CD4-positive, alpha-beta T cell (primary cell): ENCODE measurements at places on chromosomes 7 and 10. TPM values are rescaled to one million over a fixed set of nuclear protein-coding genes. Genes with fewer than 3 reads are reported as not detected.

GRCh38 chr7:130987092-130987491, 253.1 kb upstream of the KLF14 start:
- peaks cover 28% of the 10 kb centered on the region for H3K36me3 ChIP-seq
- H3K4me3 ChIP-seq: no peak overlapping the region

DNA sequence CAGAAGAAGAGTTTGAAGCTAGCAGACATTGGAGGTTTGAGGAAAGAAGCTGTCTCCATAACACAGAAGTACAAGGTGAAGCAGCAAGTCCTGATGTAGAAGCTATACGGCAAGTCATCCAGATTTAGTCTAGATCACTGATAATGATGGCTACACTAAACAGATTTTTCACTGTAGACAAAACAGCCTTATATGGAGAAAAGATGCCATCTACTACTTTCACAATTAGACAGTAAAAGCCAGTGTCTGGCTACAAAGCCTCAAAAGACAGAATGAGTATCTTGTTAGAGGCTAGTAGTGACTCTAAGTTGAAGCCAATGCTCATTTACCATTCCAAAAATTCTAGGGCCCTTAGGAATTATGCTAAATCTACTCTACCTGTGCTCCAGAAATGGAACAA, 85.1 kb downstream of the SNX13 start:
- H3K27ac ChIP-seq: no peak overlapping the region
- DNase-seq: no peak
- no peaks in the 10 kb centered on the region for H3K4me1 ChIP-seq
- H3K4me3 ChIP-seq: no peak overlapping the region
- peaks cover 13% of the 10 kb centered on the region for H3K36me3 ChIP-seq

DNA sequence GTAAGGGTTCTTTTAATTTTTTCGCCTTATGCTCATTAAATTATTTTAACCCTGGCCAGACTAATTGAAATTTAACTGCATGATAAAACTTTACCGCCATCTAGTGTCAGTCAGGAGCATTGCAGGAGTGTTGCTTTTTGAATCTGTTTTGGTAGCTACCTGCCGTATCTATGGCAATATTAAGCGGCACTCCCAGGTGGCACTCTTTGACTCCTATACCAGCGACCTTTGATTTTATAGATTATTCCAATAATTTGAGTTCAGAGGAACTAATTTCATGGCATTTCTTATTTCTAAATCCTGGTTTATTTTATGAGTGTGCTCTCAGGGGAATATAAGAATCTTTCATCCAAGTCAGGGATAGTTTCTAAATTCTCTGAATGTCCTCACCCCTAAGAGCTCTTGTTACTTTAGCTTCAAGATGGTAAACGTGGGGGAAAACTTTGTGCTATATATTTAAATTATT, 198.9 kb downstream of the REEP3 start:
- no peak overlapping the region for H3K4me3 ChIP-seq
- H3K27me3 ChIP-seq: peaks cover 10% of the 10 kb centered on the region
- H3K27ac ChIP-seq: no peak overlapping the region
- no peaks in the 10 kb centered on the region for H3K36me3 ChIP-seq
- peak; percentile 67 for DNase-seq

GRCh38 chr7:83301416-83301815, 138.7 kb upstream of the PCLO start:
- no peaks in the 10 kb centered on the region for H3K4me1 ChIP-seq
- H3K27ac ChIP-seq: no peak overlapping the region
- H3K27me3 ChIP-seq: no peaks in the 10 kb centered on the region
- DNase-seq: no peak
- no peaks in the 10 kb centered on the region for H3K36me3 ChIP-seq
- H3K4me3 ChIP-seq: no peak overlapping the region

DNA sequence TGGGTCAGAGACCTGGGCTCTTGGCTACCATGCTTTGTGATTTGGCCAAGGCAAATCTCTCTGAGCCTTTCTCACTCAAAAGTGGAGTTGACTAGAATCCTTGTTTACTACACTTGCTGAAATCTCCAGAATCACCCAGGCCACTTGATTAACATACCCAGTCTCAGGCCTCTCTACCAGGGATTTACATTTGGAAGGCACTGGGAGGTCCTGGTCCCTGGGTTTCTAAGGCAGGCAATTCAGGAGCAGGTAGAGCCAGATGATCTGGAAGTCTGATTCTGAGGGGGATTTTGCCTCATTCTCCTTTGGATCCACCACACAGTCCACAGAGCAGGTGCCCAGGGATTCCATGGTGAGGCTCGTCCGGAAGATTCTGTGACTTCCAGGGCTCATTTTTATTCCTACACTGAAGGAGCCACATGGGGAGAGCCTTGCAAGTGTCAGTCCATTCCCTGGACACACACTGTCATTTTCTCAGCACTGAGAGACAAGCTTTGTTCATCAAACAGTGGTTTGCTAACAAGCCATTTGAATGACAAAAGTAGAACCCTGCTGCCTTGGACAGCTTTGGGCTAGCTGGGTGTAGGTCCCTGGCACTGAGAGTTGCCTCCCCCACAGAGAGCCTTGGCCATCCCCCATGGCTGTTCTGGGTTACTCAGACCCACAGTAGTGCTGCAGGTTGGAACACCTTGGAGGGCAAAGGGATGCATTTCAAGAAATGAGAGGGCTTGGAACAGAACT, 74.2 kb downstream of the NOC3L start:
- H3K36me3 ChIP-seq: no peaks in the 10 kb centered on the region
- DNase-seq: no peak
- H3K4me3 ChIP-seq: no peak overlapping the region
- no peaks in the 10 kb centered on the region for H3K4me1 ChIP-seq
- peaks cover 6% of the 10 kb centered on the region for H3K27me3 ChIP-seq
- no peak overlapping the region for H3K27ac ChIP-seq

- H3K27ac ChIP-seq: no peak overlapping the region
- peaks cover 2% of the 10 kb centered on the region for H3K27me3 ChIP-seq
- H3K36me3 ChIP-seq: no peaks in the 10 kb centered on the region
- H3K4me1 ChIP-seq: peaks cover 5% of the 10 kb centered on the region
- H3K4me3 ChIP-seq: no peak overlapping the region
Measured at GRCh38 chr7:130276796-130277762, 10.4 kb downstream of the CPA2 start.

DNA sequence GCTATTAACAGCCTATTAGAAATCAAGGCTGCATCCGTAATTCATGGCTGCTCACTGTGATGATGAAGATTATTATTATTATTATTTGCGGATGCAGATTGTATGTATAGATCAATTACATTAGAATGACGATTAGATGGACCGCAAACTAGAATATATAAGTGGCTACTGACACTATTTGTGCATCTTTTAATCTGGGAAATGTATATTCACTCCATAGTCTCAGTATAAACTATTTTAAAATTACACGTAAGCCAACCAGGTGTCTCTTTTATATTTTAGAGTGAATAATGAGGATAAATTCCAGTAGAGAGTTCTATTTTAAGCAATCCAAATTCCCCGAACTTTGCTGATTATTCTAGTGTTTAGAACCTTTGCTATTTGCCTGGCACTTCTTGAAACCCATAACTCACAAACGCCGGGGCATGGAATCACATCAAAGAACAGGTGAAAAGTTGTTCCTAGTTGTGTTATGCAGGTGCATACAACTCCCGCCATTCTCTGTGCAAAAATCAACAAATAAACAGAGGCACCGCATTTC, 509 bp upstream of the ING3 start:
- H3K4me1 ChIP-seq: peaks cover 5% of the 10 kb centered on the region
- H3K36me3 ChIP-seq: peaks cover 18% of the 10 kb centered on the region
- no peaks in the 10 kb centered on the region for H3K27me3 ChIP-seq
- H3K27ac ChIP-seq: peak overlapping the region; percentile 50

DNA sequence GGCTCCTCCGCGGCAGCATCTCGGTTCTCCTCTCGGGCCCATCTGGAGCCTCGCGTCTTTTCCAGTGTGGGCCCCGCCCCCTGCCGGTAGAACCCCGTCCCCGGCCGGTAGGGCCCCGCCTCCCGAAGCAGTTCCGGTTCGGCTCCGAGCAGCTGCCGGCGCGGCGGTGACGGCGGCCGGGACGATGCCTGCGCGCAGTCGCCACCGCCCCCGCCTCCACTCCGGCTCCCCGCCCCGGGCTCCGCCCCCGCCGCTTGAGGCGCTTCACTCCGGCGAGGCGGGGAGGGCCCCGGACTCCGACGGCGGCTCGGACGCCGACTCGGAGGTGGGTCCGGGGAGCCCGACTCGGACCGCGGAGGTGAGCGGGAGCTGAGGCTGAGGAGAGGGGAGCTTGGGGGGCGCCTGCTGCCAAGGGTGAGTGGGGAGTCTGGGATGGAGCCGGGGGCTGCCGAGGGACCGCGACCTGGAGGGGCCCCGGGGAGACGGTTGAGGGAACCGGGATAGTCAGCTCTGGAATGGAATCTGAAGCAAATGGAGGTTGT, at the start of gene SAMD8:
TSS of gene SAMD8 (plus strand) at position 292 of the 542 bp plus-strand sequence. CDS start 38,873 bp downstream, outside the sequence.
- H3K27me3 ChIP-seq: no peaks in the 10 kb centered on the region
- peak; percentile 94 for DNase-seq
- peak within 1 kb of the TSS; percentile 97 for H3K4me3 ChIP-seq
- peaks cover 26% of the 10 kb centered on the region for H3K4me1 ChIP-seq
- H3K36me3 ChIP-seq: no peaks in the 10 kb centered on the region

DNA sequence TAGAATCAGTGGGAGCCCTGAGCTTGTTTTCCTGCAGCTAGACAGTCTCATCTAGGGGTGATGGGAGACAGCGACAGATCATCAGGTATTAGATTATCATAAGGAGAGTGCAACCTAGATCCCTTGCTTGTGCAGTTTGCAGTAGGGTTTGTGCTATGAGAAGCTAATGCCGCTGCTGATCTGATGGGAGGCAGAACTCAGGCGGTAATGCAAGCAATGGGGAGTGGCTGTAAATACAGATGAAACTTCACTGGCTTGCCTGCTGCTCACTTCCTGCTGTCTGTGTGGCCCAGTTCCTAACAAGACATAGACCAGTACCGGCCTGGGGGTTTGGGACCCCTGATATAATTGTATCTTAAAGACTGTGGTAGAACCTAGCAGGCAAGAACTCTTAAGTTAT, 17.6 kb downstream of the NRBF2 start:
- no peak overlapping the region for H3K4me3 ChIP-seq
- H3K27me3 ChIP-seq: no peaks in the 10 kb centered on the region
- H3K4me1 ChIP-seq: no peaks in the 10 kb centered on the region
- peaks cover 59% of the 10 kb centered on the region for H3K36me3 ChIP-seq
- DNase-seq: no peak

NUDT1 gene
- total RNA-seq: 13.0 TPM

PANK1 gene
- total RNA-seq: 0.55 TPM

WEE2 gene
- 0.08 TPM for total RNA-seq

GJD4 gene
- not detected for total RNA-seq
